ENCODE measurements at places on chromosomes 7 and 10.

GRCh38 chr7:36045326-36045725, 107.7 kb upstream of the EEPD1 start:
- no peak for DNase-seq

DNA sequence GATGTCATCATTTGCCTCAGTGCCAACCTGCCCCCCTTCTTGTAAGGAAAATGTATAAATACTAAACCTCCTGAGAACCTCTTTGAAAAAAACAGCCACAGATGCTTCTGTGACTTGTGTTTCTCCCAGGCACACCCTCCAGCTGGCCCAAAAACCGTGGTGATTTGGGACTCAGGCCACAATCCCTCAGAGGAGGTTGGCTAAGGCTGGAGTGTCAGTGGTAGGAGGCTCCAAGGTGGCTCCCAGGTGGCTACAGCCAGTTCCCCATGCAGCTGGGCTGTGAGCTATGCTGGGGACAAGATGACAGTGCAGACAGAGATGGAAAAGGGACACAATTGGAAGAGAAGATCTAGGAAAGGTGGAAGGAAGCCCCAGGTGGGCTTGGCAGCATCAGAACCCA, 104.7 kb downstream of the CPXM2 start:
- DNase-seq = no peak

DNA sequence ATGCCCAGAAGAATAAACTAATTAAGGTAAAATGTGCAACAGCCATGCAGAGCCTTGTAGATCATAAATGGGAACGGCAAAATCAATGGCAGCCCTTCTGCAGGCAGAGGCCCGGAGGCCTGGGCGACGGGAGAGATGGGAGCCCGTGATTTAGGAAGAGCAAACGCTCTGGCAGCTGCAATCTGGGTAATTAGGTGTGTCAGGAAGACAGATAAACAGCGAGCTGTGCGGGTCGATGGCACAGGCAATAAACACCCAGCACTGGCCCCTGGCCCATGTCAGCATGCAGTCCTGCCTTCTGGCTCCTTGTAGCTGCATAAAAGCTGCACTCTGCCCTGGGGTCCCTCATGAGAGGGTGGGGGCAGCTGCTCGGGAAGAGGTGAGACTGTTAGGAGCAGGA, 78.0 kb downstream of the GOLGA7B start:
- DNase-seq = no peak

DNA sequence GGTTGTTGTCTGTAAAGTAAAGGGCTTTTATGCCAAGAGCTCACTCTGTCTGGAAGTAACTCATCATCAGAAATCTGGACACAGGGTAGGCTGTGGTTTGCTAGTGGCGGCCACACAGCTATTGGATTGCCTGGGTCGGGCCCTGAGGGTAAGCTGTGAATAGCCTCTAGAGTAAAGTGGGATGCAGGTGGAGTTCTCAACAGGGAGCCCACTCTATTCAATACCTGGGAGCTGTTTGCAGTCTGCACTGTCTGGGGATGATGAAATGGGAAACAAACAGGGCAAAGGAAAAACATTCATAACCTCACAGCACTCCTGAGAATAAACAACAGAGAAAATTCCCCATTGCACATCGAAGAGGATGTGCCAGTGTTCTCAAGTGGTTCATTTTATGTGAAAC, 582.6 kb downstream of the CALN1 start:
- DNase-seq = no peak

DNA sequence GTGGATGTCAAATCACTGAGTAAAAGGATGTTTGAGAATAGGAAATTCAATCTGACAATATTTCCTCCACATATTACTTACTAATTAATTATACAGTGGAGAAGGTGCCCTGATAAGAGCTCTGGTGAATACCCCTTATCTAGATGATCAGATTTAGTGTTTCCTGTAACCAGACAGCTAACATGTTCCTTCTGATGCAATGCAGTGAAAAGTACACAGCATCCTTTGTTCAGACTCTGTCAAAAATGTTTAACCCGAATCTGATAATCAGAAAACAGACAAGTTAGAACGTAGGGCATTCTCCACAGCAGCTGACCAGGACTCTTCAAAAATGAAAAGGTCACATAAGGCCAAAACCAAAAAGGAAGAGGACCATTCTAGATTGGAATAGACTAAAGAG, 46.2 kb downstream of the WDR11 start:
- DNase-seq = peak; percentile 60

- no peak for DNase-seq
These were observed 103.4 kb upstream of the ANLN start for GRCh38 chr7:36286226-36286625.

- DNase-seq = no peak
These were observed 17.1 kb downstream of the EIF4H start for GRCh38 chr7:74191231-74191630.

DNA sequence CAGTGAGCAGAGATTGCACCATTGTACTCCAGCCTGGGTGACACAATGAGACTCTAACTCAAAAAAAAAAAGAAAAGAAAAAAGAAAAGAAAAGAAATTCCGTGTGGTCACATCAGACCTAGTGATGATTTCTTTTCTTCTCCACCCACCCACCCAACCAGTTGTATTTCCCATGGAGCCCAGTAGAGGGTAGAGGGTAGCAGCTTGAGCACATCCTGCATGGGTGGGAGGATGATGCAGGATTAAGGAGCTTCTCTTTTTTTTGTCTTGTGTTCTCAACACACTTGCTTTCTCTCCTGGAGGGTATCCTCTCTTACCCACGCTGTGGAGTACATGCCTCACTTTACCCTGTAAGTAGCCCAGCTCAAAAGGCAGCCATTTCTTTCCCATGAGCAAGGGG, 118.6 kb upstream of the CARD11 start:
- DNase-seq = no peak

DNA sequence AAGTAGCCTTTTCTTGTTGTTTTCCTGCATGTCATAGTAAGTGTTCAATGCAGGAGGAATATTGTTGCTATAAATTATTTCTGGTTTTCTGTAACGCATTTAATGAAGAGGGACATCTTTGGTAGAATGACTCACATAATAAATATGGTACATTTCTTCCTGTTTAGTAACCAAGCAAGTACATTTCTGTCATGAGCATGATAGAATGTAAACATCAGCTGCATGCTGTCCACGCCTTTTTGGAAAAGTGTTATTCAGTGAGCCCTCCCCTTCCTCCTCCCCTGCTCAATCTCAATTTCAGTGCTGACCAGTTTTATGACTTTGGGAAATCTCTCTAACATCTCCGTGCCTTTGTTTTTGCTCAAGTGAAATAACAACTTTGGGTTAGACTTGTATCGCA, 664.0 kb downstream of the XPNPEP1 start:
- no peak for DNase-seq

GRCh38 chr7:45459476-45459875, 114.7 kb upstream of the ADCY1 start:
- DNase-seq = no peak

DNA sequence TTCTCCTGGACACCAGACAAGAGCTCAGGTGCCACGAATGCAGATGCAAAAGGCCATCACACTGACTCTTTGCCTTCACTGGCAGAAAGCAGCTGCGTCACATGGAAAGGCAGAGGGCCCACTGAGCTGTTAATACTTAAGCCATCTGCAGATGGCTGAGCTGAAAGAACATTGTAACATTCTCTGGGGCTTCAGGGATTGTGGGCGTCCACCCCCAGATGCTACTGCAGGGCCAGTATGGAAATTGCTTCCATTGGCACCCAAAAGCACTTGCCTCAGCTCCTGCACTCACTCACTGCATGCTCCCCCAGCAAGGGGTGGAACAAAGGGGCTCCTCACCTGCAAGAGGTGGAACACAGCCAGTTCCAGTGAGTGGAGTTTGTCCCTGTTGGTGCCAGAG, 1264.6 kb downstream of the REEP3 start:
- DNase-seq = no peak

DNA sequence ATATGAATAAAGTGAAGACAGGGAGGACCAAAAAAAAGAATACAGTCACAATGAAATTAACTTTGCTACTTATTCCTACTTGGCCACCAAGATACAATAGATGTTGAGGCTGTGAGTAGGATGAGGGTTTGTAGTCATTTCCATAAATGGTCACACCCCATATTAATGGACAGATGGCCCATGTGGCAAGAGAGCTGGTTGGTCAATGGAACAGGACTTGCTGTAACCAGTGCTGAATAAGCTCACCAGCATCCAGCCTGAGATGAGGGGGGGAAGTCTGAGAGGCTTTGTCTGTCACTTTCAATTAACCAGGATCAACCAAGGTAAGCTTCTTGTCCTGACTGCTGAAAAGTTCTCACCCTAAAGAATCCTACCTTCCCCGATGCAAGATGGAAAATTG, 130.4 kb upstream of the KCNMA1 start:
- DNase-seq = no peak

- no peak for DNase-seq
These were observed 9.5 kb upstream of the RAMP3 start for GRCh38 chr7:45147858-45148652.

DNA sequence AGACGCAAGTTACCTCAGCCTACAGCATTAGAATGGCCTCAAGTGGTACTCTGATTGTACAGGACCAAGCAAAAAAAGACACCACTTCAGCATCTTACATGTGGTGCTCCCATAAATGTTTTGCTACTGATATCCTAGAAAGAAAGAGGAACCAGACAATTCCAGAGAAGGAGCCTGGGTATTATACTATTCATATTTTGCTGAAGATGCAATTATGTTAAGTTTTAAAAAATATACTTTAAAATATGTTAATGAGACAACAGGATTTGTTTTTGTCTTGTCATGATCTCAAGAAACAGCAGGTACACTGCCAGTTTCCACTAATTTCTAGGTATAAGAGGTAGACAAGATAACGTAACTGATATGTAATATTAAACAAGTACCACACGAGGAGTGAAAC, 92.6 kb downstream of the JMJD1C start:
- no peak for DNase-seq

- no peak for DNase-seq
These were observed 1.0 kb downstream of the BEND7 start for GRCh38 chr10:13527864-13528122.

DNA sequence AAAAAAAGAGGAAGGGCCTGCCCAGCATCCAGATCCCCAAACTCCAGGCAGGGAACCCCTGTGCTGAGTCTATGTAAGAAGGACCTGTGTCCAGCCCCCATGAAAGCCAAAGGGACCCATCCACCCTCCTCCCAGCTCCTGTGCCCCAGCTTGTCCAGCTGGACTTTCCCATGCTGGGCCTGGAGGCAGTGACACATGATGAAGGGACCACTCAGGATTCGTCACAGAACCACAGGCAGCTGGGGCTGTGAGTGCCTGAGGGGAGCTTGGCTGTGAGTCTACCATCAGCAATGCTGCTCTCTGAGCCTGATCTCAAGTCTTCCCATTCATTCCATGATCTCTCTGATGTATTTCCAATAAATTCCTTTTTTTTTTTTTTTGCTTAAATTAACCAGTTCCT, 36.2 kb upstream of the MNX1 start:
- peak; percentile 81 for DNase-seq

DNA sequence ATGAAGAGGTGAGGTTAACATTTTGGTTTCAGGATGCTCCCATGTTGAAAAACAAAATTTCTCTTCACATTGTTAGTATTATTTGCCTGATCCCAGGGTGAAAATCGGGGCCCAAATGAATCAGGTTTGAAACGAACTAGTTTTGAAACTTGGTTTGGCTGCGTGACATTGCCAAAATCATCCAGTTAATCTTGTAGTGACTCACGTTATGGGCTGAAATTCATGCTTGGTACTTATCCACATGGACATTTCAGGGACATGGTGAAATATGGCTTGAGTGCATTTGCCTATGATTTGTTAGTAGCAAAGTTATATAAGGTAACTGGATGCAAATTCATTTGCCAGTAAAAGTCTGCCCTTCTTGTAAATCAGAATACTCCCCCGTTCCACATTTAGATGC, 97.3 kb downstream of the CFAP58 start:
- DNase-seq = no peak

GRCh38 chr7:1024331-1024841, 20.0 kb upstream of the GPR146 start:
- no peak for DNase-seq

GRCh38 chr10:5416981-5417380, 4.6 kb downstream of the NET1 start:
- DNase-seq = no peak

GRCh38 chr10:62166331-62167131, 102.1 kb downstream of the RTKN2 start:
- DNase-seq = no peak

- no peak for DNase-seq
These were observed 194.0 kb downstream of the HECW1 start for GRCh38 chr7:43306404-43306803.

DNA sequence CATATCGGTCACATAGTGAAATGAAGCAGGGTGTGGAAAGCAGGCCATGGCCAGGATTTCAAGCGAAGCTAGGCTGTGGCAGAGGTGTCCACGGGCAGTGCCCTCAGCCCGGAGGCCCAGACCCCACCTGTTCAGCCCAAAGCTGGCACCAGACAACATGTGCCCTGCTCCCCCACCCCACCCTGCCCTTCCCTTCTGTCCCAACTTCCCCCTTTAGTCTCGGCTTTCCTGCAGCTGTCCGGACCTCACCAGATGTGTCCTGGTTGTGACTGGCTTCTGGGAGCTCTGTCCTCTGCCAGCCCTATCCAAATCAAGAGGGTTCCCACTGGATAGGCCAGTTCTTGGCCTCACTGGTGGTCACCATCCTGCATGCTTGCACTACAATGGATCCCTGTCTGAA, 37.3 kb downstream of the ADAM12 start:
- no peak for DNase-seq

- peak; percentile 60 for DNase-seq
These were observed 10.0 kb downstream of the HHEX start for GRCh38 chr10:92699518-92700381.

- DNase-seq = no peak
These were observed 94.3 kb downstream of the DLG5 start for GRCh38 chr10:77832238-77832637.

- no peak for DNase-seq
These were observed 55.8 kb upstream of the LANCL2 start for GRCh38 chr7:55309040-55309991.

- DNase-seq = no peak
These were observed 395.9 kb downstream of the TFEC start for GRCh38 chr7:115634633-115635032.

GRCh38 chr10:96651998-96652431, 65.2 kb upstream of the TM9SF3 start:
- DNase-seq = peak; percentile 88

GRCh38 chr7:10940704-10941355, 32.8 kb upstream of the PHF14 start:
- no peak for DNase-seq

DNA sequence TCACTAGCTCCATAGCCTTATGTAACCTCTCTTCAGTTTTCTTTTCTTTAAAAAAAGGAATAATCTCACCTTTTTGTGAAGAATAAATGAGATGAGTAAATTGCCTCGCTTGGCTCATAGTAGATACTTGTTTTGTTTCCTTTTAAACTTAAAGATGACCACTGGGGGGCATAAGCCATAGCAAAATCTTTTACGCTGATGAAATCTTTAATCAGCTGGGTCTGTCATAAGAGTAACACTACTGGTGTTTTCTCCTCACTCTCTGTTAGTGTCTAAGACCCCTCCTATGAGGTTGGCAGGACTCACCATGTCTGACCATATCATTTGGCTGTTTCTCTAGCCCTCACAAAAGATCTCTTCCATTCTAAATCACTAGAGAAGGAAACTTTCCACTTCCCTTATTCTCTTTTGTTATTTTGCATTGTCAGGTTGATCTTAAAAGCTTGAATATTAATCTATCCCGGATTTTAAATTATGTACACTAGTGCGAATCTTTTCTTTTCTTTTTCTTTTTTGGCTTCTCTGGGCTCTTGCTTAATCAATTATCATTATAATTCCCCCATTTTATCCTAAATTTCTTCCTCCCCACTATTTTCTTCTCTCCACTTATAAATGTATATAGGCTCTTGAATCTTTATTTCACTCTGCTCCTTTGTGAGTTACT, 12.5 kb downstream of the STAG3 start:
- DNase-seq = peak; percentile 33

- peak; percentile 65 for DNase-seq
These were observed 100.8 kb downstream of the C10orf90 start for GRCh38 chr10:126569513-126570244.
